Astrocyte of the cerebellum (primary cell): ENCODE measurements at places on chromosomes 5 and 9.

DNA sequence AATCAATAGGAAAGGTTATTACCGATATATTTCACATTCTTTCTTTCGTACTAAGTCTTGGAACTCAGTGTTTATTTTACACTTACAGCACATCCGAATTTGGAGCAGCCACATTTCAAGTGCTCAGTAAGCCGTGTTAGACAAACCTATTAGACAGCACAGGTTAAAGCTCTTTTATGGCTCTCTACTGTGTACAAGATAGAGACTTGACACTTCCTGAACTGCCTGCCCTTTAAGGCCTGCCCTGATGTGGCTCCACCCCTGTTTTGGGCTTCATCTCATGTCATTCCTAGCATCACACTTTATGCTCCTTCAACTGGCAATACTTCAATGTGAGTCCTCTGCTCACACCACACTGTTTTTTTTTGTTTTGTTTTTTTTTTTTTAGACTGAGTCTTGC lies 23.5 kb upstream of the SUSD1 start:
- DNase-seq = no peak

- no peak for DNase-seq
These were observed 71.5 kb upstream of the MEF2C start for GRCh38 chr5:88954511-88954910.

- no peak for DNase-seq
These were observed 108.9 kb downstream of the ICE1 start for GRCh38 chr5:5531371-5531770.

- no peak for DNase-seq
These were observed 246.0 kb downstream of the PDZD2 start for GRCh38 chr5:31884896-31885295.

- DNase-seq = no peak
These were observed 479.5 kb upstream of the IZUMO3 start for GRCh38 chr9:25025156-25025555.

DNA sequence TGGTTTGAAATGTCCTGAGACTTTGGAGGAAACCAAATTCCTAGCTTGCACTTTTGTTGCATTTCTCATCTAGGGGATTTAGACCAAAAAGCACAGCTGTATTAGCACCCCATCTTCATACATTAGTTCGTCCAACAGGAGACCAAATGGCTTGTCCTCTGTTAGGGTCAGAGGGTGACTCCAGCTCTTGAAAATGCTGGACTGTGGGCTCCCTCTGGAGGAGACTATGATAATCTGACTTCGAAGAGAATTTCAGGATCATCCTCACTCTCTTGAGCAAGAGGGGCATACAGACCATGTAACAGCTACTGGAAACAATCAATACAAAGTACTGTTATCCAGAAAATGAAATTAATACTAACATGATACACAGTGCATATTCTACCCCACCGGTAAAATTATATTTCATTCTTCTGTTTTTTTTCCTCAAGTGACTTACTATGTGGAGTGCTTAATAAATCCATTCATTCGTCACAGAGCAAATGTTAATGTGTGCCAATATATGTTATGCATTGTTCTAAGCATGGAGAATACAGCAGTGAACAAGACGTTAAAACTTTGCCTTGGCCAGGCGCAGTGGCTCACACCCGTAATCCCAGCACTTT lies 63.7 kb upstream of the PPP2CA start:
- DNase-seq = peak; percentile 74

DNA sequence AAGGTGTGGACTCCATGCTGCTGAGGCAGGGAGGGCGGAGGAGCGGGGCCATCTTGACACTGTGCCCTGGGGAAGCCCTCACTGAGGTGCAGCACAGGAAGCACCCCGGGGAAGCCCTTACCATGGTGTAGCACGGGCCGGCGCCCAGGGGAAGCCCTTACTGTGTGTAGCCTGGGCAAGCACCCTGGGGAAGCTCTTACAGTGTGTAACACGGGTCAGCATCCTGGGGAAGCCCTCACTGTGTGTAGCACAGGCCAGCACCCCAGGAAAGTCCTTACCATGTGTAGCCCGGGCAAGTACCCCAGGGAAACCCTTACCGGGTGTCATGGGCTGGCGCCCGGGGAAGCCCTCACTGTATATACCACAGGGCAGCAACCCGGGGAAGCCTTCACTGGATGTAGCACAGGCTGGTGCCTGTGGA lies 62.6 kb upstream of the ZNF354B start:
- DNase-seq = no peak

- no peak for DNase-seq
These were observed 22.2 kb downstream of the ELL2 start for GRCh38 chr5:95939465-95939864.

- DNase-seq = no peak
These were observed 126.9 kb downstream of the PALM2AKAP2 start for GRCh38 chr9:109906766-109907382.

DNA sequence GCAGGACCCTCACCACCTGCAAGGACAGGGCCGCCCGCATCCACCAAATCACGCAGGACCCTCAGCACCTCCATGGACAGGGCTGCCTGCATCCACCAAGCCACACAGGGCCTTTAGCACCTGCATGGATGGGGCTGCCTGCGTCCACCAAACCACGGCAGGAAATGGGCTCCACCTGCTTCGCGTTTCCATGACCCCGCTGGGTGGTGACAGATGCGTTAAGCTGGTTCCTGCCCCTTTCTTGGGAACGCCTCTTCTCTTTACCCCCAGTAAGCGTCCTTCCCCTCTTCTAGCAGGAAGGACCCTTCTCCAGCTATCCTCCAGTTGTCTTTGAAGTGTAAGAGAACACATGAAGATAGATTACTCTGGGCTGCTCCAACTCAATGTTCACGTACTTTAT lies 13.5 kb downstream of the FBP1 start:
- no peak for DNase-seq

GRCh38 chr5:116686438-116686837 lies 111.8 kb upstream of the SEMA6A start:
- DNase-seq = no peak

DNA sequence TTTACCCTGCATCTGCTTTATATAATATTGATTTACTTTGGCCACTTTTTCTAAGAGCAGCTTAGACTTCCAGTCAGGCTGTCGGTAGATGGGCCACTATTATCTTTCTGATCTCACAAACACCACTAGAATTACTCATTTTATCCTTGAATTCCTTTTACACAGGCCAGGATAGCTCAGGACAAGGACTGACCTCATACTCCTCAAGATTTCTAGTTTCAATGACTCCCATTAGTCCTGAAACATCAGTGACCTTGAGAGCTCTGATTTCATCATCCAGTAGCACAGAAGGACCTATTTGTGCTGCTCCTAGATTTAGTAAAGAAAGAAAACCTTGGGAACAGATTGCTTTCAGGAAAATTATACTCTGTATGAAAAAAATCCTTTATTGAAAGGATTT lies 727.9 kb upstream of the PTPRD start:
- DNase-seq = no peak

GRCh38 chr5:39199335-39199734 lies 20.0 kb downstream of the FYB1 start:
- DNase-seq = no peak

GRCh38 chr5:178199581-178200434 lies 4.5 kb upstream of the HNRNPAB start:
- DNase-seq = no peak
